ENCODE measurements at places on chromosomes 12 and 14. TPM values are rescaled to one million over a fixed set of nuclear protein-coding genes. Genes with fewer than 3 reads are reported as not detected.

Gene SLC4A8
- 3.2 TPM for total RNA-seq

Gene MDM1
- 10.5 TPM for total RNA-seq

Gene LRR1
- total RNA-seq = 9.5 TPM

Gene HOXC9
- 4.3 TPM for total RNA-seq

Gene SLC17A8
- total RNA-seq = not detected

Gene BCL2L14
- not detected for total RNA-seq

Gene FBXL14
- 12.2 TPM for total RNA-seq

Gene PLEKHH1
- total RNA-seq = 1.0 TPM

Gene BDKRB1
- total RNA-seq = 57.4 TPM

Gene TEAD4
- total RNA-seq = 6.8 TPM

Gene UTP20
- 13.7 TPM for total RNA-seq

Gene KRT6C
- not detected for total RNA-seq

Gene LRRK2
- 2.4 TPM for total RNA-seq

Gene DCN
- 96.5 TPM for total RNA-seq

Gene CCDC198
- not detected for total RNA-seq

Gene LPCAT3
- total RNA-seq = 6.5 TPM

Gene CDKN3
- total RNA-seq = 4.8 TPM
